ENCODE measurements at places on chromosomes 11 and 22.

GRCh38 chr11:74462631-74463030 is 4.7 kb downstream of the KCNE3 start:
- DNase-seq = no peak

DNA sequence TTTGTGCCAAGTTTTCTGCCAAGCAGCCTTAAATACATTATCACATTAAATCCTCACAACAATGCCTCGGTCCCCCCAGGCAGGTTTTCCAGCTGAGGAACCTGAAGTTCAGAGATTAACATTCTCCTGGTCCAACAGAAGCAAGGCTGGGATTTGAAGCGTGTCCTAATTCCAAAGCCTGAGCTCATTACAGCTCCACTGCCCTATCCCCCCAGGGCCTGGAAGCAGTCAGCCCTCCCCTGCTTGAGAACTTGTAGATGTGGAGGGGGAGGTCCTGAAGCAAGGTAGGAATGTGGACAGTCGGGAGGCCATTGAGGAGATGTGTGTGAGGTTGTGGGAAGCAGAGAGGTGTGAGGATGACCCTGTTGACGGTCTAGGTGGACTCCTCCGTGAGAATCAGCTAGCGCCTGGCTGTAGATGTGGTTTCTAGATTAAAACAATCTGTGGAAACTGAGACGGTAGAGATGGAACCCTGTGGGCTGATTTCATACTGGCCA is 8.1 kb downstream of the GRAMD1B start:
- DNase-seq = no peak

- peak; percentile 33 for DNase-seq
Measured at GRCh38 chr22:30609260-30610185, 2.5 kb downstream of the TCN2 start.

DNA sequence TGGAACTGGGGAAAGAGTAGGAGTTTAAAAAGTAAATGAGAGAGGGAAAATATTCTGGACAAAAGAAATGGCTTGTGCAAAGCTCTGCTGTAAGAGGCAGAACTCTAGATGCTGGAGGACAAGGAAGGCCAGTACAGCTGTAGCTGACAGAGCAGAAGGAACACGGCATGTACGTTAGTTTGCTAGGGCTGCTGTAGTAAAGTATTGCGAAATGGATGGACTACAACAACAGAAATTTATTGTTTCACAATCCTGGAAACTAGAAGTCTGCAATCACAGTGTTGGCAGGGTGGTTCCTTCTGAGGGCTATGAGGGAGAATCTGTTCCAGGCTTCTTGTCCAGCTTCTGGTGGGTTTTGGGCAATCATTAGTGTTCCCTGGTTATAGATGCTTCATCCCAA is 454.4 kb downstream of the NTM start:
- no peak for DNase-seq

DNA sequence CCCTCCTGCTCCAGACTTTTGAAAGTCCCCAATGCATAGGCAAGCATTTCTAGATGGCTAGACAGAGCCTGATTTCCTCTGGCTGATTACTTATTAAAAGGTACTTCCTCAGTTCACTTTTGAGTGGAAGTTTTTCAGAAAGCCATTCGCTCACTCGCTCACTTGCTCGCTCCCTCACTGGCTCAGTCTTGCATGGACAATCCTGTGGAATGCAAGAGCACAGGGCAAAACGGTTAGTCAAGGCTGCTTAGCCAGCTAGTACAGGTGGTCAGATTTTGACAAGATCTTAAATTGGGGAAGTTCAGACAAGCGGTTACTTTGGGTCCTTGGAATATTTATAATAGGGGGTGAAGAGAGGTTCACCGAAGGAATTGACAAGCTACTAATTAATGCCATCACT is 101.0 kb downstream of the ARL14EP start:
- DNase-seq = no peak

GRCh38 chr11:5983443-5983842 is 3.3 kb downstream of the OR52L1 start:
- no peak for DNase-seq

- DNase-seq = no peak
Measured at GRCh38 chr22:24542641-24543040, 12.3 kb downstream of the GUCD1 start.

GRCh38 chr22:40498420-40499208 is 128.2 kb downstream of the SGSM3 start:
- DNase-seq = peak; percentile 77

DNA sequence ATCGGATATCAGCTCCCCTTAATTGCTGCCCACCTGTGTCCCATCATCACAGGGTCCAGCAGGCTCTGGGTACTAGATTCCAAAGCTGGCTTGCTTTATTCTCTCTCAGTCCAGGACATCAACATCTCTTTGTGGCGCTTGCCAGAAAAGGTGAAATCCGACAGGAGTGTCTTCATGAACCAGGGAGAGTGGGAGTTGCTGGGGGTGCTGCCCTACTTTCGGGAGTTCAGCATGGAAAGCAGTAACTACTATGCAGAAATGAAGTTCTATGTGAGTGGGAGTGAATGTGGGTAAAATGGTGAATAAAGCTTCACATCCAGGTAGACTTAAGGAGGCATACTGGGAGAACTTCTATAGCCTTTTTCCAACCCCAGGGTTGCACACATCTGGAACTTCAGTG is 11.0 kb downstream of the HTR3A start:
- DNase-seq = no peak

DNA sequence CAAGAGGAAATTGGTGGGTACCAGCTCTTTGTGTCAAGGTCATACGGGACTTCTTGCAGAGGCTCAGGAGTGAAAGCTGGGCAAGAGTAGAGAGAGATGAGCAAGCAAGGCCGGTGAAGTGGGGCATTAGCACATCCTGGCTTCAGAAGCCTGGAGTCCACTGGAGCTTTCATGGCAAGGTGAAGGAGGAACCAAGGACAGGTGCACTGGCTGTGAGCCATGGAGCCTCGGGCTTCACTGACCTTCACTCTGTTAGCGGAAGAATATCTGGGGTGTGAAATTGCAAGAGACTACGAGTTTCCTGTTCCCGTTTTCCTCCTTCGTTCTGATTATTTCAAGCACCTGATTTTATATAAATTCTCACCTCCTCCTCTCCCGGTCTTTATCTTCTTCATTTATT is 25.9 kb upstream of the ST14 start:
- DNase-seq = no peak

- DNase-seq = no peak
Measured at GRCh38 chr11:14668731-14669301, 25.2 kb downstream of the PDE3B start.

- no peak for DNase-seq
Measured at GRCh38 chr11:100338144-100338840, 348.8 kb upstream of the ARHGAP42 start.

GRCh38 chr11:80632156-80632555 is 1191.3 kb upstream of the TENM4 start:
- no peak for DNase-seq

Data from GM04503 (cell line).